ENCODE measurements at places on chromosomes 5 and 9.

DNA sequence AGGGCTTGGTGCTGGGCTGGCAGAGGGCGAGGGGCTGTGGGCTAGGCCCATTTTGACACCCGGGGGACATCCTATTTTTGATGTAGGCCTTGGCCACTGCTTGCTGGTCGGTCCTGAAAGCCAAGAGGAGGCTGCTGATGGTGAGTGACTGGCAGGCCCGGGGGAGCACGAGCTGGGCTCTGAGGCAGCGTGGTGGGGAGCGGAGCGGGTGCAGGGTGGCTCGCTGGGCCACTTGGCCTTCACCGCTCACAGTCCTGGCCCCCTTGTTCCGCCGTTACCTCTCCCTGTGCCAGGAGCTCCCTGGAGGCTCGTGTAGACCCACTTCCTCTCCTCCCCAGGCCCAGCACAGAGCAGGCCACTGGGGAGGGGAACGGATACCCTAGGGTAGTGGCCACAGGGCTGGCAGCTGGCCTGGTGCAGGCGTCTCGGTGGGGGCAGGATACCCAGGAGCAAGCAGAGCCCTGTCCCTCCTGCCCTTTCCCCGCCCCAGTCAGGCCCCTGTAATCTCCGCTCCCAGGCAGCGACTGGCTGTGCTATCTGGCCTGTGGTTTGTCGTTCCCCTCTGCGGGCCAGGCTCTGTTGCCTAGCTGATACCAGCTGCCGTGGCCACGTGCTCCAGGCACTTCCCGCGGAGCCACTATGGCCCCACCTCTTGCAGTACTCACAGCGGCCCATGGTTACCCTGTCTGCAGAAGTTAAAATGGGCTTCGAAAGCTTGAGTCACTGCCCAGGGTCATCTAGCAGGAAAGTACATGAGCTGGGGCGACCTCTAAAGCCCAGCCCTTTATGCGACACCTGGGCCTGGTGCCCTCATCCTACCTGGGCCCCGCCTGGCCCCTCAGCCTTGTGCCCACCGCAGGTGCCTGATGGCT, 11.7 kb upstream of the DOLPP1 start:
- peak; percentile 12 for DNase-seq

- no peak for DNase-seq
These were observed 14.9 kb downstream of the FCN2 start for GRCh38 chr9:134895567-134895907.

GRCh38 chr9:22035591-22036011, 26.5 kb upstream of the CDKN2B start:
- no peak for DNase-seq

DNA sequence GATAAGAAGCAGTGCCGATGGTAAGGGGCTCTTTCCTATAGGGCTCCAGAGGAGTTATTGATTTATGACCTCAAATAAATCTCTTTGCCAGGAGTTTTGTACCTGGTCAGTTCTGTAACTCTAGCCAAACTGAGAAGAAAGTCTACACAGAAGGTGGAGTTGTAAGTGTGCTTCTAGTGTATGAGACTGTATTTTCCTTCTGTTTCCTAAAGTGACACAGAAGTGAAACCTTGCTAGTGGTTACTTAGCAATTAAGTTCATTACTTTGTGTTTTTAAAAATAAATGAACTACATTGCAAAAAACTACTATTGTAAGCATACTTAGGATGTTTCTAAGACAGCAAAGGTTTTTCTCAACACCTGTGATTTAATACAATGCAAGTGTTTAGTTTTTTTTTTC, 48.7 kb upstream of the ACTBL2 start:
- DNase-seq, result no peak

GRCh38 chr9:116700882-116701865, 14.1 kb downstream of the TRIM32 start:
- DNase-seq, result no peak

DNA sequence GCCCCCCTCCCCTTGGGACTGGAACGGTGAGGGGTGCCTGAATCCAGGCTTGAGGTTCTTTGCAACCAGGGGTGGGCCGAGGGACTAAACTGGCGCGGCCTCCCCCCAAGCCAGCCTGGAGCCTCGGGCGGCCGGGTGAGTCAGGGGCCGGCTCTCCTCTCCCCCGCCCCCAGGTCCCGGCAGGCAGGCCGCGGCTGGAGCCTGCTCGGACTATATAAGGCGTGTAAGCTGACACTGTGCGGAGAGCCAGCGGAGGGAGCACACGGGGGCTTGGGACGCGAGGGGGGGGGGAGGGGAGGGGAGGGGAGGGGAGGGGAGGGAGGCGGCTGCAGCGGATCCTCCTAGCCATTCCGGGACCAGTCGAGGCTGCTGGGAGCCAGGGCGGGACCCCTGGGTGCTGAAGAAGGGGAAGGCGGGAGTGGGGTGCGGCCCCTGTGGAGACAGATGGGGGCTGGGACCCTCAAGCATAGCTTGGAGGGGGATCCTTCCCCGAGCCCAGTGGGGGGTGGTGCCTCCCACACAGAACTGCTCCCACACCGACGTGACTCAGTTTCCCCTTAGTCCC, 595 bp downstream of the PDLIM7 start:
- DNase-seq, result no peak

DNA sequence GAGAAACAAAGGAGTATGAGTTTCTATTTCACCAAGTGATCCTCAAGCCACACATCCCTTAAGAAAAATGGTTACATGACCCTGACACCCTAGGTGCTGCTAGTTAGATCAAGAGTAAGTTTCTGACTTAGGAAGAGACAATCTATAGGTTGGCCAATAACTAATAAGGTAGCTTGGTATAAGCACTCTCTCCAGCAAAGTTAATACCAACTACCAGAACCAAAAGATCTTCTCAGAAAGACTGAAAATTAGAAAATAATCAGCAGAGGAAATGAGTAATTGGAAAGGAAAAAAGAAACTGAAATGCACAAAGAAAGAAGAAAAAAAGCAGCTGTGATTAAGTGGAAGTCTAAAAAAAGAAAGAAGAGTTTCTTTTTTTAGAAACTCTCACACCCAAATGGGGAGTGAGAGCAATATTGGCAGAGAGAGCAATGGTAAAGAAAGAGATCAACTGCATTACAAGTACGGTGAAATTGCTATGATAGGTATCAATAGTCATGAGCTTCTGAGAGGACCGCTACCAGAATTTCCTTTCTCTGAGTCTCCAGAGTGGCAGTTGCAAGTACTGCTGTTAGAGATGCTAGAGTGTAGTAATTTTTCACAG, 195.5 kb downstream of the TMEM167A start:
- DNase-seq, result no peak

Data from anterior cingulate cortex (tissue), 58 donors.